ENCODE measurements at places on chromosomes 4 and X.

DNA sequence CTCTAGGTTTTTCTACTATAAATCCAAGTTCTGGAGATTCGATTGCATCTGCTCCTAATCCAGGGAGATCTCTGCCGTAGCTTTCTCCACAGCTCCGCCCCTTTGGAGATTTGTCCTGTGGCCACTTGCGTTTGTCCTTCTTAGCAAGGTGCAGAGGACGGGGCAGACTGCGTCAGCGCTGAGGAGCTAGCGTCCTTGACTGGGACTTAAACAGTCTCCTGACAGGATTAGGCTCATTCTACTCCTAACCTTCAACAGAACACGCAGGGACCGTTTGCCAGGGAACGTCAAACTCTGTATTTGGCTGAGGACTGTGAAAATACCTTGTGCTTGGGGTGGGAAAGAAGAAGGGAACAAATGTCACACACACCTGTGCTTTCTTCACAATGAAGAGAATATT lies 38.6 kb downstream of the SORBS2 start:
- no peak for DNase-seq

DNA sequence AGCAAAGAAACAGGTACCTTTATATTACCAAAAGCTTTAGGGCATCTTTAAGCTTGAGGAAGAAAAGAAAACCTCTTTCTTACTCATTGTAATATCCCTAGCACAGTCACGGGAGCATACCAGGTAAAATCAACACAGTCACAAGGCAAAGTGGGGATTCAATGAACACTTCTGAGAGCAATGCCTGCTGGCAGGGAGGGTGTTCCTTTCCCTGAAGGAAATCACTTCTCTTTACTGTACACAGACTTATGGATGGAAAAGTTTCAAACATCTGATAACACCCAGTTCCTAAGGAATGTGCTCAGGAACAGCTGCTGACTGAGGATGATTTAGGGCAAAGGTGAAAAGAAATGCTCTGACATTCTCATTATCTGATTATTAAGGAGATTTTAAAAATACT lies 94.8 kb downstream of the MAML3 start:
- no peak for DNase-seq

DNA sequence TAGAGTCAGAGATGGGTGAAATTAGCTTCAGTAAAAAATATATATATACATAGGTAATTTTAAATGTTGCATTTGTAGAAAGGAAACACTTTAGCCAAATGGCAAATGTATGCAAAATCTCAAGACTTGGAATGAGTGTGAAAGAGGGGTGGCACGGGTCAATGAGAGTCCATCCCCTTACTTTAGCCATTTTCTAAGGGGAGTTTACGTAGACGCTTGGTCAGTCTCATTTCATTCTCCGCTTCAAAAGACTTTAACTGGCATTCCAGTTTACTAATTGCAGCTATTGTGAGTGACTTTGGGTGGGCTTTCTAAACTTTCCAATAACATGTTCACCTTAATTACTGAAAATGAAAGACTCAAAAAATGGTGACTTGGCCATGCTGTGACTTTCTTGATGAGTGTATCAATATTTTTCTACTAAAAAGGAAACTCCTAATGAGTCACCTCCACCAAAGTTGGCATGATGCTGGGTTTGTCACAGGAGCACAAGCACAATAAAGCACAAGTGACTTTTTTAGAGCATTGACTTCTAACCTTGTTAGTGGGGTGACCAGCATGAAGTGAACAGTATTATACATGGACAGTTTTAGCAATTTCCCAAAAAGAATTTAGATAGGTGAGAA lies 356.0 kb upstream of the RASGEF1B start:
- no peak for DNase-seq

DNA sequence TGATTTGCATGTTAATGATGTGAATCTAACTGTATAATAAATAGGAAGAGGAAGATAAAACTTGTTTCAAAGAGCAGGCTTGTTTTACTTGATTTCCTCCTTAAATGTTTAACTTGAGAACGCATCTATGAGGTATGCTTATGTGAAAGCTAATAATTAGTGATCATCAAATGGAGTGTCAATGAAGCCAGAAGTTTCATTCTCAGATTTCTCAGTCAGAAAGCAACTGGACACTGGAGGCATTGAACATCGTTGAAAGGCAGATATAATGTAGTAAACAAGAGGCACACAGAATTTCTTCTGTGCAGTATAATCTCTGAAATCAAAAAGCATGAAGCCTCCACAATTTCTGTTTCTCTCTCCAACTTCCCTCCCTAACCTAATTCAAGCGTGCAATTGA lies 672.9 kb downstream of the ADGRL3 start:
- no peak for DNase-seq

- no peak for DNase-seq
These were observed 33.5 kb upstream of the SCRG1 start for GRCh38 chr4:173432430-173432829.

GRCh38 chrX:57265126-57265525 lies 21.4 kb upstream of the FAAH2 start:
- no peak for DNase-seq

GRCh38 chr4:156803056-156803455 lies 168.5 kb downstream of the PDGFC start:
- no peak for DNase-seq

GRCh38 chrX:121832446-121832845 lies 785.0 kb downstream of the GLUD2 start:
- DNase-seq = no peak

GRCh38 chr4:7367406-7367805 lies 67.3 kb downstream of the PSAPL1 start:
- DNase-seq = no peak

- DNase-seq = no peak
These were observed 210.1 kb downstream of the FBXW7 start for GRCh38 chr4:152325831-152326230.
